ENCODE measurements at places on chromosomes 1 and 21.
A peak's percentile ranks its signal among the peaks of the same experiment; 100 is the strongest.

- no peak for DNase-seq
These were observed 24.2 kb downstream of the CAPZB start for GRCh38 chr1:19461220-19461554.

DNA sequence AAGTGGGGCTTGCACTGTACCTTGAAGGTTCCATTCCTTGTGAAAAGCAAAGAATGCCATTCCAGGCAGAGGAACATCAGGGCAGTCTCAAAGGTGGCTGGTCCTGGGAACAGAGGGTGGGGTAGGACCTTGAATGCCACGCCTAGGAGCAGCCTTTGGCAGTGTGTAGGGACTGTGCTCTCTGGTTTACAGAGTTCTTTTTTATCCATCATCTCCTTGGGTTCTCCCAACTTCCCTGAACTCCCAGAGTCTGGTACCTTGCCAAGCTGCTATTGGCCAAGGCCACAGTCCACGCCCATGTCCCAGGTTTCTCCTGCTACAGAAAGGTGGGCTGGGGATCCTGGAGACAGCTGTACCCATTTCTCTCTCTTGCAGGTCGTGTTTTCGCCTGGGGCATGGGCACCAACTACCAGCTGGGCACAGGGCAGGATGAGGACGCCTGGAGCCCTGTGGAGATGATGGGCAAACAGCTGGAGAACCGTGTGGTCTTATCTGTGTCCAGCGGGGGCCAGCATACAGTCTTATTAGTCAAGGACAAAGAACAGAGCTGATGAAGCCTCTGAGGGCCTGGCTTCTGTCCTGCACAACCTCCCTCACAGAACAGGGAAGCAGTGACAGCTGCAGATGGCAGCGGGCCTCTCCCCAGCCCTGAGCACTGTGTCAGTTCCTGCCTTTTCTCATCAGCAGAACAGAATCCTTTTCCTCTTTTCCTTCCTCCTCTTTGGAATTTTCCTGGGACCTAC lies 15.3 kb upstream of the TRNAU1AP start:
- DNase-seq, result no peak

DNA sequence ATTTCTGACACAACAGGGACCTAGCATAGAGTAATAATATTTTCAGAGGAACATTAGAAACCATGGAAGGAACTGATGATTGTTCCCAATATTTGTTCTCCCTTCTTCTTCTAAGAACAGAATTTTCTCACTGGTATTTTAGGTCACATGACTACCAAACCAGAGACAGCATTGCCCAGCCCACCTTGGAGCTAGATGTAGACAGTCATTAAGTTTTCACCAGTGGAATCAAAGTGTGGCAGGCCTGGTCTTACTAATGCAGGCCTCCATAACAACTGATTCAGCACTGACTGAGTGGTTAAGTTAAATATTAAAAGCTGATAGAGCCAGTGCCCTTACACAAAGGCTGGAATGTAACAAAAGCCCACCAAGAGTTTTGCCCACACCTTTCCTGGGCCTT lies 244.4 kb downstream of the ZNF648 start:
- DNase-seq, result no peak

DNA sequence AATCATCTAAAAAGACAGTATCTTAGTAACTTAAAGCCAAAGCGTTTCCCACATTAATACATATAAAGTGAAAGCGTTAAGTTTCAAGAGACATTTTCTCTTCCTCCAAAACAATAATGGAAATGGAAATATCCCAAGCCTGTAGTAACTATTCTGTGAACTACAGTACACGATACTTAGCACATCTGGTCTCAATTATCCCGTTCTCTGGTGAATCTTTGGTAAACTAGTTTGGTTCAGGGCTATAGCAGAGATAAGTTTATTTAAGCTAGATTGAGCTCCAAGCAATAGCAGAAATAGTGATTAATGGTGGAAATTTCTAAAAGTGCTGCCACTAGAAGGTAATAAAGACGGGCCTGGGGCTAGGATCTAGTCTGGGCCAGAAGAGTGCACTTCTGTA lies 55.2 kb downstream of the PCNX2 start:
- no peak for DNase-seq

- DNase-seq, result no peak
These were observed 50.7 kb upstream of the H6PD start for GRCh38 chr1:9183898-9184297.

GRCh38 chr1:231241750-231242149 lies 738 bp downstream of the GNPAT start:
- DNase-seq, result peak; percentile 46

All from hematopoietic multipotent progenitor cell treated with erythropoietin and hydrocortisone succinate and interleukin-3 and kit ligand, for 17 days (in vitro differentiated cells).